ENCODE measurements at places on chromosomes 12 and 14.

- DNase-seq: no peak
Observed at GRCh38 chr12:96256672-96257361, 62.6 kb downstream of the ELK3 start.

- no peak for DNase-seq
Observed at GRCh38 chr14:97077253-97077653, 280.1 kb downstream of the VRK1 start.

GRCh38 chr14:85566603-85567002 lies 36.7 kb downstream of the FLRT2 start:
- DNase-seq: no peak

- no peak for DNase-seq
Observed at GRCh38 chr12:32615441-32615840, 63.7 kb upstream of the DNM1L start.

DNA sequence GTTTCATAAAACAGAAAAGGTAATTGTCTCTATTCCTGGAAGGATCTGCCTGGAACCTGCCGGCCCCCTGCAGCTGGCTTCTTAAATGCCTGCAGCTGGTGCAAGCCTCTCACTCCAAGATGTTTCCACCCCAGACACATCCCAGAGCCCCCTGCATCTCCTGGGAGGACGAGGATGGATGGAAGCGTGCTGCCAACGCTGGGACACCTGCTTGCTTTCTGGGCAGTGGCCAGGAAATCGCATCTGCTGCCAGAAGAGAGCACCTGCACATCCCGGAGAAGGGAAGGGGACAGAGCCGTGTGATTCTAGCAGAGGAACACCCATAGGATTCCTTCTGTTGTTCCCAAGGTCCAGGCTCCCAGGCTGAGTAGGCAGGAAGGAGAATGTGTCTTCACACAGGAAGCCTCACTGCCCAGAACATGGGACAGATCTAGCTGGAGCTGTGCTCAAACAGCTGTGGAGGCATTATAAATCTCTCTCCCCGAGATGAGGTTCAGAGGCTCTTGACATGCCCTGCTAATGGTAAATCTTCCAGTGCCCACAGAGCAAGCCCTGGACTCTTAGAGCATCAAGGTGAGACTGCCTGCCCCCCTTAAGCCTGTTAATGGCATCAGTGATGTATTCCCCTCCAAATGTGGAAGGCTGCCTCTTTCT lies 138.8 kb upstream of the MAP1LC3B2 start:
- no peak for DNase-seq

DNA sequence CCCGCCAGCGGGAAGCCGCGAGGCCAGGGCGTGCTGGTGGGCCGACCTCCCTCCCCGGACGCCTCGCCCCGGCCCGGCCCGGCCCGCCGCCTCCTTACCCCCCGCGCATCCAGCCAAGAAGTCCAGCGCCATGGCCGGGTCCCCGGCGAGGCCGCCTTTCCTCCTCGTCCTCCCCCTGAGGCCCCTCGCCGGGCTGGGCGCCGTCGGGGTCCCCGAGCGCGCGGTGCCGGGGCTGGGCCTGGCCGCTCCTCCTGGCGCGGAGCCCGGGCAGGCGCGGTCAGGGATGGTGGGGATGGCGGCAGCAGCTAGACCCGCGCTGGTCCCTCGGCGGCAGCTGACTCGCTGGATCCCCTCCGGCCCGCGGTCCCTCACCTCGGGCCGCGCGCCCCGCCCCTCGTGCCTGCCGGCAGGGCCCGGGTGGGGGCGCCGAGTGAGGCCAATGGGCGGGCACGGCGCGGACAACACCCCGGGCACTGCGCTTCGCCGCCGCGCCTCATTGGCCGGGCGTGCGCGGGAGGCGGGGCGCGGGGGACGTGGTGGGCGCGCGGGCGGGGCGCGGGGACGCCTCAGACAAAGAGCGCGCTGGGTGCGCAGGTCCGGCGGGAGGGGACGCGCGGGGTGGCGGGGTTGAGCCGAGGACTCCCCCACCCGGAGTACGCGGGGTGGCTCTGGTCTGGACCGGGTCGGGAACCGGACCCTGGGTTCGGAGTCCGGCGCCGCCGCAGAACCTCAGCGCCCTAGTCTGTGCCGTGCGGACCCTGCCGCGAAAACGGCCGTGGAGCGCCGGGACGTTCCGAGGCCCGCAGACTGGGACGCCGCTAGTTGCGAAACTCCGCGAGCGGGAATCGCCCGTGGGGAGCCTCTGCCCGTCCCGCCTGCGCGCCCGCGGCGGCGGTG lies at the start of gene SLC25A29:
Gene SLC25A29, minus strand, starts transcription at position 344 of the 897 bp plus-strand sequence. Its CDS starts 212 bp downstream, at position 132.
- DNase-seq: peak; percentile 76

- DNase-seq: peak; percentile 25
Observed at GRCh38 chr12:127677537-127678131, 589.3 kb upstream of the TMEM132C start.

DNA sequence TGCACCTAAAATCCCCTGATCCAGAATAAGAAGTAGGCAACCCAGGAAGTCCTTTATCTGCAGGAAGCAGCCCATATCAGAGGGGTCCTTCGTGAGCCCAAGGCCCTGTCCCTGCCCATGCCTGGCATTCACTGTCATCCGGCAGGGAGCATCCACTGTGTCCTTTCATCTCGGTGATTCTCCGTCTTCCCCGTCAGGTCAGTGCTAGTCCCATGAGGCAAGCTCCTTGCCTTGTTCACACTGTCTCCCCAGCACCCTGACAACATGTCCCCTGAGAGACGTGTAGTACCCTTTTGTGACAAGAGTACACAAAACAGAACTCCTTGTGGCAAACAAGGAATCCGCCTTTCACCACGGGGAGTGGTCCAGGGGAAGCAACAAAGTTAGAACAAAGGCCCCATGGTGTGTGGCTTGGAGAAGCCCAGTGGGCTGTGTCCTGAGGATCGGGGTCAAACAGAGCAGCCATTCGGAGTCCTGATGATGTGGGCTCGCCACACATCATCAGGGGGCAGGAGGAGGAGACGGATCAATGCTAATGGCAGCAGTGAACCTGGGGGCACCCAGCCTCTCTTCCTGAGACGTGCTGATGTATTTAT lies 112.1 kb downstream of the DICER1 start:
- no peak for DNase-seq

DNA sequence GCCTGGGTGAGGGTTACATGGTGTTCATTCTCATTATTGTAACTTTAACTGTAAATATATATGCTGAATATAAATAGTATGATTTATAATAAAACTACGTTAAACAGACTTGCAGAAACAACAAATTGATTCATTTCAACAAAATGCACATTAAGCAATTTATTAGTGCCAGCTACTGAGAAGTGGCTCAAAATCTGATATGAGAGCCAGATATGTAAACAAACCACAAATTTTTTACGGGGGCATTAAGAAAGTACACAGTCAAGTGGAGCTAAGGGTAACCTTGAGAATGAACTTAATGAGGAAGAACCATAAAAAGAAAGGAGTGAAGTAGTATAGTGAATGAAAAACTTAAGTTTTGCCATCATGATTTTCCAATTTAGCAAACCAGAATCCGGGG lies 40.3 kb downstream of the CEP128 start:
- DNase-seq: no peak

DNA sequence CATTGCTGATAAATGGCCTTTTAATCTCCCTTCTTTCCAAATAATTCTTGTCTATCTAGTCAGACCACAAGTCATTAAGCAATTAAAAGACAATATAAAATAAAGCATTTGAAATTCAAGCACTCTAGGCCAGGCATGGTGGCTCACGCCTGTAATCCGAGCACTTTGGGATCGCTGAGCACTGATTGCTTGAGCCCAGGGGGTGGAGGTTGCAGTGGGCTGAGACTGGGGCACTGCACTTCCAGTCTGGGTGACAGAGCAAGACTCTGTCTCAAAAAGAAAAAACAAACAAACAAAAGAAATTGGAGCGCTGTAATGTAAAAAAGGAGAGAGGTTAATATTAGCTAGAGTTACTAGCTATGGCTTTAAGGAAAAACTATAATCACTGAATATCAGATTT lies 30.5 kb upstream of the CSRP2 start:
- DNase-seq: no peak

GRCh38 chr12:50787618-50788017 lies 23.7 kb downstream of the ATF1 start:
- no peak for DNase-seq

DNA sequence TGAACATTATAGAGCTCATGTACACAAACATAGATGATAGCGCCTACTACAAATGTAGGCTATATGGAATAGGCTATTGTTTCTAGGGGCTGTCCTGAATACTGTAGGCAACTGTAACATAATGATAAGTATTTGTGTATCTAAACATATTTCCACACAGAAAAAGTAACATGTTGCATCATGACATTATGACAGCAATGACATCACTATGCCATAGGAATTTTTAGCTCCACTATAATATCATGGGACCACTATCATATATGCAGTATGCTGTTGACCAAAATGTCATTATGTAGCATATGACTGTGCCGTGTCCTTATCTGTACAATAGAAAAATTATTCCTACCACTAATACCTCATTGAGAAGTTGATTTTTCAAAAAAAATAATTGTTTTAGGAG lies 96.7 kb upstream of the SSTR1 start:
- no peak for DNase-seq

GRCh38 chr14:33068626-33069025 lies 129.9 kb downstream of the NPAS3 start:
- DNase-seq: no peak

DNA sequence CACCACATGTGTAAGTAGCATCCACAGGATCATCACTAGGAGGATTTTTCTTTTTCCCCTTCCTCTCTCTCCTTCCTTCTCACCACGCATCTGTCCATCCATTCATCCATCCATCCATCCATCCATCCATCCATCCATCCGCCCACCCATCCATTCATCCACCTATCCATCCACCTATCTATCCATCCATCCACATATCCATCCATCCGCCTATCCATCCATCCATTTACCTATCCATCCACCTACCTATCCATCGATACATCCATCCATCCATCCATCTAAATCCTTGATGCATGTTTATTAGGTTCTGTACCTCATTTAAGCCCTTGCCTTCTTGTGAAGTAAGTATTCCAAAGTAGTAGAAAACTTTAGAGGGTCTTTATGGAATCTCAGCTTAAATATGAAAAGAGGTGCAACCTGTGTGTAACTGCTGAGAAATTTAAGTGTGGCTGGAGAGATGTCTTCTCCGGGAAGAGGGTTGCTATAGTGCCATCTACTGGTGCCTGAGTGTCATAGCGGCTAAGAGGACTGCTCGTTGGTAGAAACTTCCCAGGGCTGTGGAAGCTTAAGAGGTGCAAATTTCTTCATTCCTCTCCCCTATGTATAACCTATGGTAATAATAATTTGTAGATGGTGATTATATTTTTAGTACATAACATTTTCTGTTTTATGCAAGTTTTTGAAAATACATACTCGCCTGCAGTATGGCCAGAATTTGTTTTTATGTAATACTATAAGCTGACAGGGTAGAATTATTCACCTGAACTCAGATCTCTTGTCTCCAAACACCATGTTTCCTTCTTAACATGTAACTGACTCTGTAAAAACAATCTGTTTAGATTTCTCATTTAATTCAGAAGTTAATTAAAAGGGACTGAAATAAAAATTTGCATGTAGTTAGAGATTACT lies 46.0 kb downstream of the MYO1H start:
- DNase-seq: no peak

DNA sequence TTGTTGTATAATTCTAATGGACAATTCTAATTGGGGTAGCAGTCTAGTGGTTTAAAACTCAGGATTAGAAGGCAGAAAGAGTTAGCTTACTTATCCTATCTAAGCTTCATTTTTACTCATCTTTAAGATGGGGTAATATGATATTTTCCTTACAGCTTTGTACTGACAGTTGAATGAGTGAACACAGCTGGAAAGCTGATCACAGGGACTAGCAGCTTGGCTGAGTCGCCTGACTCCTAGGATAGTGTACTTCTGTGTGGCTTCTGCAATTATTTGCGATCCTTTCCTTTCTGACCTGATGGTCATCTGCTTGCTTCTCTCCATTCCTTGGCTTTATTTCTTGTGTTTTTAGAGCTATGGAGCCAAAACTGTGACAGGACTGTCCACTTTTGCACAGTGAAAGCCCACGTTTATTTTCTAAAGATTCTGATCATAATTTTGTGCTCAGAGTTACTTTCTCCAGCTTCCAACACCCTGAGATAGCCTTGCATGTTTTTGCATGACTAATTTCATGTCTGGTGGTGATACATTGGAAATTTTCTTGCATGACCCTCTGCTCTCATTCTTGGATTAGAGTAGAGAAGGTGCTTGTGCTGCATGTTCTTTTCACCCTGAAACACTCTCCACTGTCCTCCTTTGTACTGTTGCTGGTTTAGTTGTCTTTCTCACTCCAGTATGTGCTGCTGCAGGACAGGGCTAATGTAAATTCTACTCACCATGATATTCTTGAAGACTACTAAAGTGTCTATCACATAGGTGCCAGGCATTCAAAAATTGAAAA lies 377.0 kb upstream of the ATP2B1 start:
- DNase-seq: no peak

DNA sequence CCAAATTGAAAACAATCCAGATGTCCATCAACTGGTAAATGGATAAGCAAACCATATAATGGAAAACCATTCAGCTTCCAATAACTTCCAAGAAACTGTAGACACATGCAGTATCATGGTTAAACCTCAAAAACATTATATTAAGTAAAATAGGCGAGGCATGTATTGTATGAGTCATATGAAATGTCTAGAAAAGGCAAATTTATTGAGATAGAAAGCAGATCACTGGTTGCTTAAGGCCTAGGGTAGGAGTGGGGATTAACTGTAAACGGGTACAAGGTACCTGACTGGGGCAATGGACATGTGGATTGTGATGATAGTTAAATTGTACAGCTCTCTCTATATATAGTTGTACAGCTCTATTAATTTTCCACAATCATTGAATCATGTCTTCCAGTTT lies 21.3 kb upstream of the PAPLN start:
- DNase-seq: no peak

DNA sequence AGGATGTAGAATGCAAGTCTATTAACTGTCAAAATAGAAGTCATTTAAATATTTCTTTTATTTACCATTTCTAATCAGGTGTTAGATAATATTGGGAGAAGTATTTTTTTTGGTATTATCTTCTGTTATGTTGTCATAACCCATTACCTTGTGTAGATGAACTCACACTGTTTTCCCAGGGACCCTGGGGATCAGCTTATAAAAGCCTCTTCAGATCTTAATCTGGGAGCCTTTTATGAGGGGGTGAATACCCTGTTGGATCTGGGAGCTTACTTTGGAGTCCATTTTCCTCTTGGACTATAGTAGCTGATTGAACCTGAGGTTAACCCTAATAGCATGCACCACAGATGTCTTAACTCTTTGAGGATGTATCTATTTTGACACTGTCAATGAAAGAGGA lies 176.3 kb upstream of the ATP2B1 start:
- DNase-seq: no peak
